ENCODE measurements at places on chromosomes 3 and 15.

DNA sequence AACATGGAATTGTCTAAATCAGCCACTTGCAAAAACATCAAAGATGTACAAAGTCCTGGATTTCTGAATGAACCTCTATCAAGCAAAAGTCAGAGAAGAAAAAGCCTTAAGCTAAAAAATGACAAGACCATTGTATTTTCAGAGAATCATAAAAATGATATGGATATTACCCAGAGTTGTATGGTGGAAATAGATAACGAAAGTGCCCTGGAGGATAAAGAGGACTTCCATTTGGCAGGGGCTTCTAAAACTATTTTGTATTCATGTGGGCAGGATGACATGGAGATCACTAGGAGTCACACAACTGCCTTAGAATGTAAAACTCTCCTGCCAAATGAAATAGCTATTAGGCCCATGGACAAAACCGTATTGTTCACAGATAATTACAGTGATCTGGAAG is 29.3 kb downstream of the KNL1 start:
- DNase-seq, result no peak

DNA sequence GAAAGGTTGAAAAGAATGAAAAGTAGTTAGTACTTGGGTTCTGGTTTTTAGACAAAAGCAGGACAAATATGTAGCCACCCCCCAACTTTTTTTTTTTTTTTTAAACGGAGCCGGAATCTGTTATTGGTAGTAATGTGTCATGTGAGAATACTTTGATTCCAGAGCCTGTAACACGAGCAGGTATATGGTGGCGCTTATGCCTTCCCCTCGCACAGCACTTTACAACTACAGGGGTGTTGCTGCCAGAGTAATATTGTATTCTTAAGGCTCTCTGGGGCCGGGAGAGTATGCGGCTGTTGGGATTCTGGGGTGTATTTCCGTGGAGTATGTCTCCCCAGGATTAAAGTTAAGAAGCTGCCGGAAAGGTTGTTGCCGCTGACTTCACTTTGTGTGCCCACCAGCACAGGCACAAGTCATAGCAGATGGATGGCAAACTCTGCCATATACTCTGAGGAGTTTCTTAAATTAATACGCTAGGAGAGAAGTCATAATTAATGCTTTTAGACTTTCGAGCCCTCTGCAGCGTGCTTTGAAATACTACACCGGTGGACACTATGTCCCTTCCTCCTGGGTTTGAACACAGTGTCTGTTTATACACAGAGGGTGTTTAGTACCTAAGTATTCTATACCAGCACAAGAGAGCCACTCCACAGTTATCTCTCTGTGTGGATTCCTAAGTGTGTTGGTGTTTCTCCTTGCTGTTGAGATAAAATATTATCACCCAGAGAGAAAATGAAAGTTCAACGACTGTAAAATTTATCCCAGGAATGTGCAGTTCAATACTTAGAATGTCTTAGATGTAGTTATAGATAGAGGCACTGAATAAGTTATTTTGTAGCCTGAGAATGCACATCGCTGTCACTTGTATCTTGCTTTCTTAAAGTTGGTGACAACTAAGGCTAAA is 1.4 kb downstream of the MBNL1 start:
- DNase-seq, result peak; percentile 66

DNA sequence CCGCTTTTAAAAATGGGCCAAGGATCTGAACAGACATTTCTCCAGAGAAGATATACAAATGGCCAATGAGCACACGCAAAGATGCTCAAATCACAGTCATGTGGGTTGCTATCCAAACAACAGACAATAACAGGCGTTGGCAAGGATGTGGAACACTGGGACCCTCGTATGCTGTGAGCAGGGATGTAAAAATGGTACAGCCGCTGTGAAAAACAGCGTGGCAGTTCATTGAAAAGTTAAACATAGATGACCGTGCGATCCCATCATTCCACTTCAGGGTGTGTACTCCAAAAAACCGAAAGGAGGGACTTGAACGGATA is 6.7 kb upstream of the LRRC15 start:
- no peak for DNase-seq

- no peak for DNase-seq
Observed at GRCh38 chr15:64875641-64876223, 34.0 kb downstream of the PLEKHO2 start.

DNA sequence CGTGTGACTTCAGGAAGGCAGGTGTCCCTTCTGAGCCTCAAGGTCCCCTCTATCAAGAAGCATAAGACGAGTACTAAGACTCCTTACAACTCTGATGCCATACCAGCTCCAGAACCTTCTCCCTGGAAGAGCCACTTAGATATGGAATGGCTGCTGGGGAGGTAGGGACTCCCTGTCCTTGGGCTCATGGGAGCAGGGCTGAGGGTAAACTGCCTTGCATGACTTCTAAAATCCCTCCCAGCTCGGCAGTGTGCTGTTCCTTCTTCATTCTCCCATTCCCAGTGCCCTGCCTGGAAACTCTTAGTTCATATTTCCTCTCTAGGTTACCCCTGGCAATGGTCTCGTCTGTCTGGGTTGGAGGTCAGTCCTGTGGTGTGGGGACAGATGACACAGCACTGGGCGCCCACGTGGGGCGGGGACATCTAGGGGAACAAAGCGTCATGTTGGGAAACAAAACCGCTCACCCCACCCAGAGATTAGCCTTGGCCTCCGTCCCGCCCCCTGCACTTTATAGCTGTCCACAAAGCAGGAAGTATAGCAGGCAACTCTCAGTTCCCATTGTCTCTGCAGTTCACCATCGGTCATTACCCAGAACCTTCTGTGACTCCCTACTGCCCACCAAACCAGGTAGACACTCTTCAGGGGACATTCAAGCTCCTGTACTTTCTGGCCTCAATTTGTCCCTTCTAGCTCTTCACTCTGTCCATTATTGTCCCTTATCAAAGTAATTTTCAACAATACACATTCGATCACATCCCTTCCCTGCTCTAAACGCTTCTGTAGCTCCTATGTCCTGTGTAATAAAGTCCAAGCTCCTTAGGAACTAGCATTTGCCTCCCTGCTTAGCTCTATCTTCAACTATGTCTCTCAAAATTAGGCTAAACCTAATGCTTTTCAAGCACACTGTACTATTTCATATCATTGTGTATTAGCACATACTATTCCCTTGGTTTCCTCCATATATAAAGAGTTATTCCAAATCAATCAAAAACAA is 73.8 kb downstream of the IQSEC1 start:
- DNase-seq, result no peak

DNA sequence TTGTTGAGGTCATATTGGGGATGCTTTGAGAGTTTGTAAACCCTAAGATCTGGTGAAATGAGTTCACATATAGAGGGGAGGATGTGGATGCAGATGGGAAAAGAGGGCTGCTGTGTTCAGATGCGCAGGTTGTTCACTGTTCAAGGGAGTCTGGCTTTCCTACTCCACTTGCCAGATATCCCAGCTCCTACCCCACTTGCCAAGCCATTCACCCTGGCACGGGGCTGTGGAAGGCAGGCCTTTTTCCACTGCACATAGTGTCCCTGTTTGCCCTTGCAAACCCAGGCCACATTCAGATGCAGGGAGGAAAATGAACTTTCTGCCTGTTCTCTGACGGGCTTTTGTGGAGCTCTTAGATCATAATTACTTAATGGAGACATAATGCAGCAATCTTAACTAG is 29.0 kb downstream of the CRABP1 start:
- no peak for DNase-seq

GRCh38 chr3:46470831-46471230 is 6.1 kb upstream of the LTF start:
- no peak for DNase-seq

- no peak for DNase-seq
Observed at GRCh38 chr3:122562923-122563716, 980 bp downstream of the PARP9 start.

GRCh38 chr3:153282355-153282754 is 120.3 kb downstream of the RAP2B start:
- no peak for DNase-seq

GRCh38 chr3:16460886-16461285 is 52.6 kb downstream of the RFTN1 start:
- no peak for DNase-seq

- no peak for DNase-seq
Observed at GRCh38 chr3:36743826-36744225, 20.5 kb downstream of the DCLK3 start.

- DNase-seq, result no peak
Observed at GRCh38 chr3:139455855-139456254, 20.5 kb downstream of the RBP2 start.

- DNase-seq, result no peak
Observed at GRCh38 chr3:44954962-44955361, 21.0 kb downstream of the ZDHHC3 start.

- DNase-seq, result no peak
Observed at GRCh38 chr3:174758943-174759342, 100.2 kb upstream of the NAALADL2 start.

GRCh38 chr15:77497110-77497737 is 76.5 kb downstream of the HMG20A start:
- no peak for DNase-seq

DNA sequence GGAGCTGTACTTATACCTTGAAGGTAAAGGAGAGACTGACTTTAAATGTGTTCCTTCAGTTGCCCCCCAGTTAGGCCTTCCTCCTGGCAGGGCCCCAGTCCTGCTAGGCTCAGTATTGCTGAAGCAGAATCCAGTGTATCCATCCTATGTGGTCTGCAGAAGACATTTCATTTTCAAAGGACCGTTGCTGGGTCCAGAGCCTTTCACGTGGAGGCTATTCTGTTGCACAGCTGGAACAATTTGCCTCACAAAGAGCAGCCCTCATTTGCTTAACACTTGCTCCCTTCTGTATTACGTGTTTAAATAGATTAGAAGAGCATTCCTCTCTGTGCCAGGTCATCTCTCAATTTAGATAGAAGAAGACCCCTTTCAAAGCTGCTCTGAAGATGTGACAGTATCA is 78.9 kb upstream of the CFAP20DC start:
- DNase-seq, result no peak

DNA sequence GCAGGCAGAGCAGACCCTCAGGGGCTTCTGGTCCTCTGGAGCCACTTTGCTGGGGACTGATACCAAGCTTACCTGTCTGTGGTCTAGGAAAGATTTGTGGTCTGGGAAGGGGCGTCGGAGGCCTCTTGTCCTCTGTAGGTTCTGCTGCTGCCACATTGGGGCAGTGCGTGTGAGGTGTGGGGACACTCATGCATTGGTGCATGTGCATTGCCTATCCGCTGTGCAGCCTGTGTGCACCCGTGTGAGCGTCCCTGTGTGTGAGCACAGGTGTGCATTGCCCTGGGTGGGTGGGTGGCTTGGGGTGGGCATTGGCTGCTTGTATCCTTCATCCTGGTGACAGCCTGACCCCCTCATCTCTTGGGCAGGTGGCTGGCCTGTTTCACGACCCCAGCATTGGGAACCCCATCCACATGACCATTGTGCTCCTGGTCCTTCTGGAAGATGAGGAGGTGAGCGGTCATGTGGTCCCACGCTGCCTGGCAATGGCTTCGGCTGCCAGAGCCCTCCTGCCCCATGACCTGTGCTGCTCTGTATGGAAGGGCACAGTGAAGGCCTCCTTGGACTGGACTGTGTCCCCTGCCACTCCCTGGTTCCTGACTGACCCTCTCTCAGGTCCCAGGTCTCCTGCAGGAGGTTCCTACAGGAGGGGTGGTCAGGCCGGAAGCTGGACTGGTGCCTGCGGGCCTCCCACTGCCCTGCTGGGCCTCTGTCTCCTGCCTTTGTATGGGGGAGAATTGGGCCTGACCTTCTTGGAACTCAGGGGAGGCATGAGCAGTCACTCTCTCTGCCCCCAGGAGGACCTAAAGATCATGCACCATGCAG is 41.5 kb downstream of the SAXO2 start:
- no peak for DNase-seq

- no peak for DNase-seq
Observed at GRCh38 chr3:97720417-97720816, 44.1 kb upstream of the ARL6 start.

- no peak for DNase-seq
Observed at GRCh38 chr15:65066001-65066634, 1.7 kb downstream of the RASL12 start.

- DNase-seq, result no peak
Observed at GRCh38 chr3:123656691-123657090, 71.8 kb upstream of the HACD2 start.

Measured in CD4-positive, alpha-beta T cell treated with Interleukin-6 at 100 ng/mL for 8 hours (primary cell).